Tibial artery (tissue), 4 donors: ENCODE measurements at places on chromosomes 1 and 21.
A peak's percentile ranks its signal among the peaks of the same experiment; 100 is the strongest.

DNA sequence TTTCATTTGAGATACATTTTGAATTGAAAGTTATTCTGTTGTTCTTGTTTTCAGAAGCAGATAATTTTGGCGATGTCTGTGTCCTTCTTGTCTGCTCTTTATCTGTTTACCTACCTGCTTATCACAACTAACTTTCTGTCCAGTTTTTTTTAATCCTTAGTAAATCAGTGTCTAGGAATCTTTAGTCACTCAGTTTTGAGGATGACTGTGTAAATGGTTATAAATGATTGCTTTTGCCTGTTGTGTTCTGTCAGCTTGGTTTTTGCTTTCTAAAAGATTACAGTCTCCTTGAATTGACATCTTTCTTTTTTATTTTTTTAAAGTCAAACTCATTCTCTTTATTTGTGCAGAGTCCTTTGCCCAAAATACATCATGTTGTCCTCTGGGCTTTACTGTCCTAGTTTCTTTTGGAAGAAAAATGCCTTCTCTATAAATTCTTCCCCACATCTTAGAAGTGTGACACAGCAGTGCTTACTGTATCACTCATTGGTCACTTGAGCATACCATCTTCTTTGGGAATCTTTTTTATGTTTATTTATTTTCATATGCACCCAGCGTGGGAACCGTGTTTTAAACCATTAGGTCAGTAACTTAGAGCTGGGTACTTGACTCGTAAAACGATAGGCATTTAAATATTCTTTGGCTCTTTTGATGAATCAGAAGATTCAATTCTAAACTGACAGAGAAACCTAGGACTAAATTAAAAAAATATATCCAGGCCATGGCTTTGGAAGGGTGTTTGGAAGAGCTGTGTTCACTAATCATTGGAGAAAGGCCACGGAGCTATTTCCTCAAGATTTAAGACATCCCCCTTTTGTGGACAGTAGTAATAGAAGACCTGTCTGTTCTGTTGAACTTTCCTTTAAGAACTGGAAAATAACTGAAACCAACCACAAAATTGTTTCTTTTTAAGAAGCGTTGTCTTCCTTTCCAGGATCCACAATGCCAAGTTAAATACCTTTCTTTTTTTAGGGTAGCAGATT is 20.9 kb downstream of the LAMC1 start:
- peak overlapping the region; percentile 0 for H3K4me3 ChIP-seq
- no peaks in the 10 kb centered on the region for H3K27me3 ChIP-seq
- no peak for DNase-seq
- H3K27ac ChIP-seq: peak overlapping the region; percentile 49
- H3K36me3 ChIP-seq: no peaks in the 10 kb centered on the region

GRCh38 chr1:55702064-55702463 is 486.9 kb upstream of the USP24 start:
- H3K36me3 ChIP-seq: no peaks in the 10 kb centered on the region
- no peaks in the 10 kb centered on the region for H3K27me3 ChIP-seq

DNA sequence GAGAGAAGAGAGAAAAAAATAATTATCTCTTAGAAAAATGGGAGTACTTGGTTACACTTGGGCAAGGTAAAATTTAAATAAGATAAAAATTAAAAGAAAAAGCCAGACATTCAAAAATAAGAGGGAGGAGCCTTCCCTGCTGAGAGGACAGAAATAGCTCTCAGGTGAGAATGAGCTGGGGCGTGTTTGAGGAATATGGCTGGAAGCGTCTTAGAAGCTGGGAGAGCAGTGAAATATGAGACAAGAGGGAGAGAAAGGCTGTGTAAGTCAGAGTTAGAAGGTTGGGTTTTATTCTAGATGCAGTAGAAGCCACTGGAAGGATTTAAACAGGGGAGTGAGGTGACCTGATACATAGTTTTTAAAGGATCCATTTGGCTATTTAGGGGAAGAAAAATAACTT is 154.2 kb upstream of the L1TD1 start:
- no peaks in the 10 kb centered on the region for H3K4me1 ChIP-seq
- H3K36me3 ChIP-seq: no peaks in the 10 kb centered on the region
- no peak overlapping the region for H3K27ac ChIP-seq
- H3K4me3 ChIP-seq: no peak overlapping the region
- no peak for DNase-seq

- H3K27me3 ChIP-seq: peaks cover 23% of the 10 kb centered on the region
- H3K4me3 ChIP-seq: no peak overlapping the region
- H3K36me3 ChIP-seq: no peaks in the 10 kb centered on the region
- H3K27ac ChIP-seq: no peak overlapping the region
Observed at GRCh38 chr1:151711951-151712350, 4.7 kb downstream of the CELF3 start.

DNA sequence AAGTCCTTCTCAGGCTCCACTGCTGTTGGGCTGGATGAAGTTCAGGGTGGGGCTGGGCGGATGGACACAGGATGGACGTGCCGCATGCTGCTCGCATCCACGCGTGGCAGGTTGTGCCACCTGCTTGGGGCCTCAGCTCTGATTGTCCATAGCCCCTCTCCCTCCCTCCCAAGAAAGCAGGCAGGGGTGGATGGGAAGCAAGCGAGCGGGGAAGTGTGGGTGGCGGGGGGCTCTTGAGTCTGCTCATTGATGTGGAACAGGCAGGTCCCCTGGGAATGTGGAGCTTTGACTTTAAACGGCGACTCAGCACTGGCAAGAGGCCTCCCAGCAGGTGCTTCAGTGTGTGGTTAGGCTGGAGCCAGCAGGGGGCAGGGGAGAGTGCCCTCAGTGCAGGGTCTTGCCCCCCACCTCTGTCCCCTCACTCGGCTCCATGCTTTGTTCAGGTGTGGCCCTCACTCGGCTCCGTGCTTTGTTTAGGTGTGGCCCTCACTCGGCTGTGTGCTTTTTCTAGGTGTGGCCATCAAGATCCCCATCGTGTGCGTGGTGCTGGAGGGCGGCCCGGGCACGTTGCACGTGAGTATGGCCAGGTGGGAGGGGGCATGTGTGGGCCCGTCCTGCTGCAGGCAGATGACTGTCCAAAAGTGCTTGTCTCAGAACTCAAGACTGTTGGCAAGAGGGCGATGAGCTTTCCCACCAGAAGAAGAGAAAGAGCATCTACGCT is 23.9 kb downstream of the TRPM2 start:
- H3K27ac ChIP-seq: no peak overlapping the region
- no peaks in the 10 kb centered on the region for H3K36me3 ChIP-seq
- DNase-seq: no peak
- no peaks in the 10 kb centered on the region for H3K4me1 ChIP-seq

- no peaks in the 10 kb centered on the region for H3K4me1 ChIP-seq
- H3K4me3 ChIP-seq: no peak overlapping the region
- no peaks in the 10 kb centered on the region for H3K27me3 ChIP-seq
- no peak for DNase-seq
Observed at GRCh38 chr1:91611483-91611917, 110.8 kb downstream of the CDC7 start.

- H3K36me3 ChIP-seq: no peaks in the 10 kb centered on the region
- H3K27ac ChIP-seq: no peak overlapping the region
- H3K27me3 ChIP-seq: peaks cover 21% of the 10 kb centered on the region
- H3K4me3 ChIP-seq: no peak overlapping the region
Observed at GRCh38 chr21:31340942-31341487, 3.0 kb downstream of the TIAM1 start.

GRCh38 chr21:39686646-39687468 is 58.1 kb upstream of the IGSF5 start:
- no peaks in the 10 kb centered on the region for H3K36me3 ChIP-seq
- H3K4me1 ChIP-seq: no peaks in the 10 kb centered on the region
- no peaks in the 10 kb centered on the region for H3K27me3 ChIP-seq
- H3K27ac ChIP-seq: no peak overlapping the region
- no peak overlapping the region for H3K4me3 ChIP-seq
- no peak for DNase-seq

DNA sequence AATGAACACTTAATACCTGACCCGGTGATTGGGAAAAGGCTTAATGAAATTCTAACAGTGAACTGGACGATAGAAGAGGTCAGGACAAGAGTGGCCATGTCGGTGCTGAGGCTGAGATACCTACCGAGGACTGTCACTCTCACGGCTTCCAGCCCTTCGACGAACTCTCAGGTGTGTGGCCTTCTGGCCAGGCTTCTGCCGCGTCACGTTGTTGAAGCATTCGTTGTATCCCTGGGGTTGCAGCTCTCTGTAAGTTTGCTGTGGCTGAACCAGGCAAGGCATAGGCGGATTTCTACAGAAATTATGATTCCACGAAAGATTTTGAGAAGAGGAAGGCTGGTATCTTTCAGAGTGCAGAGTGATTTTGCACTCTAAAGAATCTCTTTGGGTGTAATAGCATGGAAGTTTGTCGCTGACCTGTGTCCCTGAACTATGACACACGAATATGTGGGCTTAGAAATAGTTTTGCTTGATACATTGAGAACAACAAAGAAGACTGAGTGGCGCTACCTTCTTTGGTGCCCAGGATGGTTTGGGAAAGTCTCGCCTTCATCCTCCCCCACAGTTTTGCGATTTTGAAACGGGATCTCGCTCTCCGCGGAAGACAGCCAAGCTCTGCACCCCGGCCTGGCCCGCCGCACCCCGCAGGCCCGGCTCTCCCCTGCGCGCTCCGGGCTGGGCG is 403 bp upstream of the EPHX4 start:
- no peak for DNase-seq
- H3K4me1 ChIP-seq: no peaks in the 10 kb centered on the region
- peak overlapping the region; percentile 54 for H3K4me3 ChIP-seq
- no peaks in the 10 kb centered on the region for H3K36me3 ChIP-seq
- peaks cover 15% of the 10 kb centered on the region for H3K27me3 ChIP-seq

DNA sequence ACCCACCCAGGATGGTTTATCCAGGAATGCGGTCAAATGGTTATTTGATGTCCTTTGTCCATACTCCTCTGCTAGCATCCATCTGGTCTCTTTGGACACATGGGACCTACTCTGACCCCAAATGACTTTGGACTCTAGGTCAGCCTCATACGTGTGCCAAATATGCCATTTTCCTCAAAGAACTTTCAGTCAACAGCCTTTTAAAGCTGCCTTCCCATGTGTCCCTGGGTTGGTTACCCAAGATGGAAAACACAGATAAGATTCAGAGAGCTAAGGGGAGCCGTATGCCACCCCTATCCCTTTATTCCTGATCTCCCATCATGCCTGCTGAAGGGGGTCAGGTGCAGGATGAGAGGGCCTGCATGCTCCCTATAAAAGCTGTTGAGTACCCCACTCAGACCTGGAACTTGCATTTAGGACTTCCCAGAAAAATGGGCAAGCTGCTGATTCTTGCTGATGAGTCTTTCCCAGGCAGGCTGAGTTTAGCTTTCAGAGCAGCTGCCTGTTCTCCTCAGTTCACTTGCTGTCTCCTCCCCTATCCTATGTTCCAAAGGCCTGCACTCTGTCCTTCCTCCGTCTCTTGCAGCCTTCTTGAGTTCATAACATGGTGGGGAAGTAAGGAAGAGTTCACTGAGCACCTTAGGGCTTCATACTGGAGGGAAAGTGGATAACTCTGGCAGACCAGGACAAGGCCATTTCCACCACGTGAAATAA is 19.8 kb downstream of the CHI3L2 start:
- no peaks in the 10 kb centered on the region for H3K27me3 ChIP-seq
- no peak overlapping the region for H3K27ac ChIP-seq
- H3K4me3 ChIP-seq: no peak overlapping the region
- H3K4me1 ChIP-seq: no peaks in the 10 kb centered on the region
- no peaks in the 10 kb centered on the region for H3K36me3 ChIP-seq

DNA sequence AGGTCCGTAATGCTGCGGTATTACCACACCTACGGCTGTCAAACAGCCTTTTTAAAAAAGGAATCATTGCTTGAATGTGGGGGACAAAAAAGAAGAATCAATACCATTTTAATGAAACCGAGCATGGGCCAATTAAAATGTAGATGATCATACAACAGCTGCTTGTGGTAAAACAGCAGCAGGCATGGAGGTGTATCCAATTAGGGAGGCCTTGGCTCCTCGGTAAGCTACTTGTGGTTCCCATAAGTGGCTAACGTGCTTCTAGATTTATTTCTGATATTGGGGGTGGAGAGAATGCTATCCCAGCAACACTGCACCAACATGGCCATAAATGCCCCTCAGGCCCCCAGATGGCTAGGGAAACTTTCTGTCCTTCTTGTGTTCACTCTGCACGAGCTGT is 1.8 kb downstream of the PTPN14 start:
- no peak for DNase-seq
- H3K27ac ChIP-seq: peak overlapping the region; percentile 98
- H3K36me3 ChIP-seq: no peaks in the 10 kb centered on the region

DNA sequence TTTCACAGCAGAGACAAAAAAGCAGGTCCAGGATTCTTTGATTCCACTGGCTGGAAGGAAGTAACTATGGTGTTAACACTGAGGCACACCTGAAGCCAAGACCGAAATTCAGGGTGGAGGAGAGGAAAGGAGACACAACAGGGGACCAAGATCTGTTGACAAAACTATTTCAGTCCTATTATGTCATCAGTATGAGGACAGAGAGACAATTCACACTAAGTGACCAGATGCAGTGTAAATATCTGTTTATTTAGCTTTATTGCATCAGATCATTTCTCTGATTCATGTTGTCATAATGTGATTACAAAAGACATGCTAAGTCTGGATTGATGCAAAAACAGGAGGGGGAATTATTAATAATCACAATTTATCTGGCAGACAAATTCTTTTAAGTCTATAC is 118.8 kb downstream of the SIPA1L2 start:
- no peaks in the 10 kb centered on the region for H3K4me1 ChIP-seq
- H3K27ac ChIP-seq: no peak overlapping the region
- H3K4me3 ChIP-seq: no peak overlapping the region
- H3K36me3 ChIP-seq: no peaks in the 10 kb centered on the region
- H3K27me3 ChIP-seq: no peaks in the 10 kb centered on the region

DNA sequence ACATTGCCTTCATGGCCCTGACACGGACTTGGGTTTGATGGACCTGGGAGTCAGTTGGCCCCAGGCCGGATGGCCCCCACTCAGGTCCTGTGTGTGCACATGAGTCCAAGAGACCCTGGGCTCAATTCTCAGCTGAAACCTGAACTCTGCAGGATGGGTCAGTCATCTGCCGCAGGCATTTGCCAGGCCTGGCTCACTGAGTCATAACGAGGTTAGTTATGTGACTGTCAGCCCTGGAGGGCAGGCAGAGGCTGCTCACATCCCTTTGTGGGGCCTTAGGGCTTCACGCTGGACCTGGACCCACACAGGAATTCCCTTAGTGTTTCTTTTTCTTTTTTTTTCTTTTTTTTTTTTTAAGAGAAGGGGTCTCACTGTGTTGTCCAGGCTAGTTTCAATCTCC is 46.5 kb downstream of the PSMG1 start:
- no peak for DNase-seq
- no peak overlapping the region for H3K27ac ChIP-seq
- no peak overlapping the region for H3K4me3 ChIP-seq
- H3K36me3 ChIP-seq: no peaks in the 10 kb centered on the region
